ENCODE measurements at places on chromosomes 16 and 17.

GRCh38 chr17:77811521-77811920 is 147.0 kb upstream of the TNRC6C start:
- no peak for DNase-seq

DNA sequence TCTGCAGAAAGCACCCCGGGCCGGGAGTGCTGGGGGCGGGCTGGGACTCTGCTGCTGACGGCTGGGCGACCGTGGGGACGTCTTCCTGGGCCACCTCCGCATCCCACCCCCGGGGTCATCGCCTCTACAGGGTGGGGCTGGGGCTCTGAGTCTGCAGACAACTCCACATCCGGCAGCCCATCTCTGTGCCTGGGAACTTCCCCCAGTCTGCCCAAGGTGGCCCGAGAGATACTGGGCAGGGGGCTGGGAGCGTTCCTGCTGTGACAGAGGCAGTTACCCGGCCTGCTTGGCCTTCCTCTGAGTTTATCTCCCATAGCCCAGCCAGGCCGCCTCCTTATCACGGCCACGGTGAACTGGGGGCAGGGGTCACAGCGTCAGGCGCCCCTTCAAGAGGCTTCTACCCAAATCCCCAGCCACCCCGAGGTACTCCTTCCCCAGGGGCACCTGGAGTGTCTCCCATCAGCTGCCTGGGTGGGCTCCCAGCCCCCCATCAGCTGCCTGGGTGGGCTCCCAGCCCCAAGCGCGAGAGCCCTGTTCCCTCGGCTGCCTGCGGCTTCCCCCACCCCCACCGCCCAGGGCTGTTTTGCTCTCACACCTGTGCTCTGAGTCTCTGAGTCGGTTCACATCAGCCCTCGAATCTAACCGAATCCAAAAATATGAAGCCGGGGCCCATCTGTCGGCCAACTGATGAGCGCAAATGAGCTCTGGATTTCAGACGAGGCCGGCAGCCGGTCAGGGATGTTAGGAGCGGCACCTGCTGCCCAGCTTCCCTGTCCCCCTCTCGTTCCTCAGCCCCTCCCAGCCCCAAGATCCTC is 15.6 kb upstream of the CBFA2T3 start:
- DNase-seq: no peak

DNA sequence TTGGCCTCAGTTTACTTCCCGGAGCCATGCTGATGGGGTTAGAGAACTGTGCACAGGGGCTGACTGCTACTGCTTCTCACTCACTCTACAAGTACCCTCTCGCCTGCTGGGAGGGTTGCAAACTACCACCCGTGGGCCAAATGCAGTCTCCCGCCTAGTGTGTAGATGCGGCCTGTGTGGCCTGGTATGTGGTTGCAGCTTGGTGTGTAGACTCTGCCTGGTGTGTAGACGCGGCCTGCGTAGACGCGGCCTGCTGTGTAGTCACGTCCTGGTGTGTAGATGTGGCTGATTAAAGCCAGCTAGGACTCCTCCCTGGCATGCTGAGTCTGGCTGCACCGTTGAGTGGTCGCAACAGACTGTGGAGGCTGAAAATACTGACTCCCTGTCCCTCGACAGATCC is 7.3 kb downstream of the CANT1 start:
- no peak for DNase-seq

DNA sequence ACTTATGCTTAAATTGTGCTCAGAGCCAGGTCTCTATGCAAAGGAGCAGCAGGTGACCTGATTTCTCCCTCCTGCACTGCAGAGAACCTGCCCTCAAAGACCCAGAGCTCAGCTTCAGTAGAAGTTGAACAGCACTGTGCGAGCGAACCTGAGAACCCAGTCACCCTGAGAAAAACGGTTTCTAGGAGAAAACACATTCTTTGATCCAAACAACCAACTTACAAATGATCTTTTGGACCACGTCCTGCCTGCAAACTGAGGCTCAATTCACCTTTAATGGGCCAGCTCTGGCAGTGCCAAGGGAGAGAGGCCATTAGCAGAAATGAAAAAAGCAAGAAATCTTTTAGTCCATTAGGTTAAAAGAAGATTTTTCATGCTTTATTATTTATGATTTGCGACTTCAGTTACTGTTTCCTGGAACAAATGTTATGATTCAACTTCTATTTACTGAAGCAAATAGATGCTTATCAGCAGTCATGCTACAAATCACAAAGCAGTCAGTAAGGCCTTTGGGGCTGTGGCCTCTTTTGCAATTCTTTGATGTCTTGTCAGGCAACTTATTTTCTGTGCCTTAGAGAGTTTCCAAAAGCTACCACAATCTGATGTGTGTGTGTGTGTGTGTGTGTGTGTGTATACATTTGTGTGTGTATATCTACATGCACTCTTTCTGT is 65.7 kb upstream of the LRRC37A3 start:
- DNase-seq: peak; percentile 77

- DNase-seq: peak; percentile 42
Measured at GRCh38 chr17:57993471-57994365, 5.7 kb upstream of the VEZF1 start.

DNA sequence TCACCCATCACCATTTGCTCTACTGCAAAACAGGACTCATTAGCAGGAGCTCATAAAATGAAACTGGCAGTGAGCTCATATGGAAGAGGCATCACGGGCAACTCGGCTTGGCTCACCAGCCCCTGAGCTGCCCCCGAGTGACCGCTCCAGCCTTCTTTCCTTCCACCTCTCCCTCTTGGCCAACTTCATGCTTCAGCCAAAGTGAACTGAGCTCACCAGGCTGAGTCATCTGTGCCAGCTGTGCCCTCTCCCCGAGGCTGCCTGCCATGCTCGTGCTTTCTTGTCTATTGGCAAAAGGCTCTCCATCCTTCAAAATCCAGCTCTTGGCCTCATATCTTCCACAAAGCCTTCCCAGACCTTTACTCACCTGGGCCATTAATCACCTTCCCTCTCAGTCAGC is 391.4 kb downstream of the WWOX start:
- no peak for DNase-seq

DNA sequence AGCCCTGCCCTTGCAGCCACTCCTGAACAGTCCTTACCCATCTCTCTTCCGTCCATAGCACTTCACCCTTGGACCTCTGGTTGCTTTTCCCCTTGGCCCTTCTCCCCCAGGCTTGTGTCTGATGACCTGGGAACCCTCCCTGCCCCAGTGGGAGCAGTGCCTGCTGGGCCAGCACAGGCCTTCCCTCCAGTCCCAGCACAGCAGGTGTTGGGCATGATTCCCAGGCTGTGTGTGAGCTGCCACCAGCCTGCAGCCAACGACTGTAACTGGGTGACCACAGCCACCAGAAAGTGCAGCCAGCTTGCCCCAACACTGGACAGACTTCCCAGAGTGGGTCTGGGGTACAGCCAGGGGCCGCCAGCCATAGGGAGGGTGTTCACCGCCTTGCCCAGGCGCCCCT is 30.0 kb downstream of the CRAMP1 start:
- no peak for DNase-seq

DNA sequence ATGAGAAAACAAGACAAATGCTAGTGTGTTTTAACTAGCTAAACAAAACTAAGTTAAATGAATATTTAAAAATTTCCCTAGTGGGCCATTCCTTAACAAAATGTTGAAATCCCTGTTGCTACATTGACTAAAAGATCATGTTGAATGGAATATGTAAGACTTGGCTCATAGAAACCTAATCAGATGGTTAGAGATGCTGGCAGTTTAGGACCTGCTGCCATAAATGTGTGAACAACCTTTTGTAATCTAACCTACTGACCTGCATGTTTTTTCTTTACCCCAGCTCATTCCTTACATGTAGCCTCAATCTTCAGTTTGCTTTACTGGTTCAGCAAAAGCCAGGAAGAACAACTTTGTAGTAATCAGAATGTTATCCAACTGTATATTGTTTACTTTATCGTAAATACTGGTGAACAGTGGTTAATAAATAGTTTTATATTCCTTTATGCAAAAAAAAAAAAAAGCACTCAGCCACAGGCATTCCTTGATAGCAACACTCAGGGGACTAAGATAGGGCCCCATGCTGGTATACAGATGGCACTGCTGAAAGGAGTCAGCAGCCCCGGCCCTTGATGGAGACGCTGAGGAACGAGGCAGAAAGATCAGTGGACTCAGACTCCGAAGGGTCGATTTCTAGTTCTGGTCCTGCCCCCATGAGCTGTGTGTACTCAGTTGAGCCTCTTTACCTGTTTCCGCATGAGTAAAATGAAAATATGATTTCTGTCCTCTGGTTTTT is 78.2 kb downstream of the MARF1 start:
- DNase-seq: no peak

DNA sequence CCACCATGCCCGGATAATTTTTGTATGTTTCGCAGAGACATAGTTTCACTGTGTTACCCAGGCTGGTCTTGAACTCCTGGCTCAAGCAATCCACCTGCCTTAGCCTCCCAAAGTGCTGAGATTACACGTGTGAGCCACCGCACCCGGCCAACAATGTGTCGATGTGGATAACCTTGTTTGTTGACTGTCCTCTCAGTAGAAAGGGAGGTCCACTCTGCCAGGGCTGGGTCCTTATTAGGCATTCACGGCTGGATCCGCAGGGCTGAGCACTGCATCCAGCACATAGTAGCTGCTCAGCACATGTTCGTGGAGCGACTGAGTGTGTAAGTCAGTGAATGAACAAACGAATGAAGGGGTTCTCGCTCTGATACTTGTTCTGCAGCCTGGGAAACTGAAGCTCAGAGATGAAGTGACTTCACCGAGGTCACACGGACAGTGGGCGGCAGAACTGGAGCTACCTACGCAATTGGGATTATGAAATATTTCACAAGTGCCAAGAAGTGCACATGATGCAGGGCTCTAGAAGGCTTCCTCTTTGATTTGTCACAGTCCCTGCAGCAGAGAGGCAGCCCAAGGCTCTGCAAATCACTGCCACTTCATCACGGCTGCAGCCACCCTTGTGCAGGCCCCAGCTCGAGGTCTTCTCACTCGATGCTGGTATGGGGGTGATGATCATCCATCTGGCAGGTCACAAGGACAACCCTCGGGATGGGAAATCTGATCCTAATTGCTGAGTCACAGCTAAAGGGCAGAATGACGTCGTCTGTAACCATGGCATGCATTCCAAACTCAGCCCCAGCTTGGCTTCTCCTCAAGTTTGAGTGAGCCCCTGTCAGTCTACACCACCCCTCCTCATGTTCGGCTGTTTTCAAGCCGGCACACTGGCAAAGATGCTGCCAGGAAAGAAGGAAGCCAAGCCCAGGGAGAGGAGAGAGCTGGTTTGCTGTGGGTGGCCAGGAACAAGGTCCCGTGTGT is 28.0 kb upstream of the SNN start:
- peak; percentile 99 for DNase-seq

DNA sequence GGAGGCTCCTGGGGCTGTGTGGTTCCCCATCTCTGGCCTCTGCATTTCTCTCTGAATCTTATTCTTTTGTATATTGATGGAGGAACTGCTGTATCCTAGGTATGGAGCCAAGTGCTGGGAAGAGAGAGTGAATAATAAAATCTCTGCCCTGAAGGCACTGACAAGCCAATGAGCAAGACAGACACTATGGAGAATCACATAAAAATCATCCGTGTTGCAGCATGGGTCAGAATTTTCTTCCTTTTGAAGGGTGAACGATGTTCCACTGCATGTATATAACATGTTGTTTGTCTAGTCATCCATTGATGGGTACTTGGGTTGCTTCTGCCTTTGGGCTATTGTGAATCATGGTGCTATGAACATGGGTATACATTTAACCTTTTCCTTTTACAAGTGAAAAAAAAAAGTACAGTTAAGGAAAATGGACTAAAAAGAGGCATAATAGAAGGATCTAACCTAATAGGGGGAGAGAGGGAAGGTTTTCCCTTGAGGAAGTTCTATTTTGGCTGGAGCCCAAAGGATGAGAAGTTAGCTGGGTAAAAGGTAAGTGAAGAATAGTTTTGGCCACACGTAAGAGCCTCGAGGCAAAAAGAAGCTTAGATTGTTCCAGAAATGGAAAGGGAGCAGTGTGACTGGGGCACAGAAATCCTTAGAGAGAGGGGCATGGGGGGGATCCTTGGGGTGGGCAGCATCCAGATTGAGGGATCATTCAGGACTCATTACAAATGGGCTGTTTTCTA is 32.3 kb upstream of the GNA13 start:
- DNase-seq: no peak

DNA sequence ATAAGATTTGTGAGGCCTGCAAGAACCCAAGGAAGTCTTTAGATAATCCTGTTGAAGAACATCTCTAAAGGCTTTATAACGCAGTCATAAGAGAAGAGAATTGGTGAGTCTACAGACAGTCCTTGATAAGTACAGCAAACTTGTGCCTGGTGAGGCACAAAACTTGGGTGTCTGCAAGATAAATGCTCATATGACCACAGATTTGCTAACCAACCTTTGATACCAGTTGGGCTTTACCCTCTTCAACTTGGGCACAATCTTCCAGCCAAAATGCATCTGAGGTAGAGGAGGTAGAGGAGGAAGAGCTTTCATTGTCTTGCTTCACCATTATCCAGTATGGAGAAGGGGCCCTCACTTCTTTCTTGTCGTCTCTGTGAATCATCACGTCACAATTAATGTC is 16.9 kb downstream of the PDZD9 start:
- DNase-seq: no peak

- no peak for DNase-seq
Measured at GRCh38 chr16:83771306-83771942, 36.4 kb upstream of the HSBP1 start.

DNA sequence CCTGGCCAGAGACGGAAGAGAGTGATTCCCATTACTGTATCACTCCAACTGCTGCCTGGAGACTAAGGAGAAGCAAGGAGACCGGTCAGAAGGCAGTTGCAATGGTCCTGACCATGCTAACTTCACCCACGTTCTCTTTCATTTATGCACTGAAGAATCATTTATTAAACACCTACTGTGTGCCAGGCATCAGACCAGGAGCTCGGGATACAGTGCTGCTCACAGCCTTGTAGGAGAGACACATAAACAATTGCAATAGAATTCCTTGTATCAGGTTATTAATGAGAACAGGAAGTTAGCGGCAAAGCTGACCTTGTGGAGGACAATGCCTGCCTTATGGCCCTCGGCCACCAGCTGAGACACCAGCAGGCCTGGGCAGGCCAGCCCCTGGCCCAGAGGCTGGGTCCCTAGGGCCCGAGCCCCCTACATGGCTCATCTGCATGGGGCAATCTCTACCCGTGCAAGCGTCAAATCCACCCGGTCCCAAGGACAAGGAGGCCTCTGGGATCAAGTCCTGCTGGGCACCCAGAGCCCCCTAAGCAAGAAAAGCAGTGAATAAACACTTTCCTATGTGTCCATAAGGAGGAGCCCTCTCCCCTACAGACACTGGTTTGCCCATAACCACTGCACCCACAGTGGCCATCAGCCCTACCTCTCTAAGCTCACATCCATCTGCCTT is 8.6 kb upstream of the ENPP7 start:
- no peak for DNase-seq

GRCh38 chr16:73601911-73602310 is 554.0 kb upstream of the ZFHX3 start:
- DNase-seq: no peak

Measured in suppressor macrophage treated with lipopolysaccharide for 4 hours (primary cell).